ENCODE measurements at places on chromosomes 1 and 21. TPM values are rescaled to one million over a fixed set of nuclear protein-coding genes. Genes with fewer than 3 reads are reported as not detected.

DNA sequence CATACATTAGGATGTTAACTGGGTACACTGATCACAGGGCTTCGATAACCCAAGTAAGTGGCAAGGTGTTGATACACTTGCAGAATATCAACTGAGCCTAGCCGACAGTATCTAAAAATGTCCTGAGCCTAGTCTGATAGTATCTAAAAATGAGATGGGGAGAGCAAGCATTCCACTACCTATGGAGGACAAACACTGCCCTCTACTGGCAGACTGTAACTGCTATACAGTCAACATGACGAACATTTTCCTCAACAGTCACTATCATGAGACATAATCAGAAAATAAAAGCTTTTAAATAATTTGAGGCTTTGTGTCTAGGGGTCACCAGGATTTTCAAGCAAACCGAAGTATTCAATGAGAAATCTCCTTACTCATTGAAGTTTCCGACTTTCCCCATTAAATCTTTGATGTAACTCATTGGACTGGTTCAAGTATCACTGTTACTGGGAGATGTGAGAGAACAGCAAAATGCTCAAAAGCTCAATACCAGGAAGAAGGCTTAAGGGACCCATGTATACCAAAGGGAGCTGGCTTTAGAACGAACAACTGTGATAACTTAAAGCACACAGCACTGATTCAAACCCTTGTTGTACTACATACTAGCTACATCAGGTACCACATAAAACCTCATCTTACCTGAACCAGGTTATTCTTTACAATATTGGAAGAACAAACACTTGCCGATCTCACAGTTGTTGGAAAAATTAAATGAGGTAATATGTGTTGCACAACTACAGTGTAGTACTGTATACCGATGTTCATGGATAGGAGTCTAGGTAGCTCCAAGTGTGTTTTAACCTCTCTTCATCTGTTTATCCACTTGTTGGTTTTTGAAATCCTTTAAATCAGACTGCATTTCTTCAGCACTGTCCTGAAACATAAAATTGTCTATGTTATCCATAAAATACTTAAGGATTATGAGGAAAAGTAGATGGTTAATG is 31.1 kb upstream of the SLC45A3 start:
- peak; percentile 60 for DNase-seq

DNA sequence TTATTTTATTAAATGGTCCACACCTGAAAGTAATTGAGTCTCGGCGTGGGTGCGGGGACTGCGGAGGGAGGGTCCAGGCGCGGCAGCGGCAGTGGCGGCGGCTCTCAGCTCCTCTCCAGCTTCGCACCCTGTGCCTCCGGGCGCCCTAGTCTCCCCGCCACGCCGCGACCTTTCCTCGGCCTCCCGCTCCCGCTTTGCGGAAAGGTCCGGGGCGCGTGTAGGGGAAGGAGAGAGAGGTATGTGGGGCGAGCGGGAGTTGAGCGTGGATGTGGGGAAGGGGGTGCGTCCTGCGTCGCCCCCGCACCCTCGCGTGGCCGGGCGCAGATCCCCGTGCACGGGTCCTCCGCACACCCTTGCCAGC is 13.4 kb upstream of the ALX3 start:
- DNase-seq: no peak

- DNase-seq: peak; percentile 71
These were observed 2.0 kb downstream of the FCER1G start for GRCh38 chr1:161216945-161217712.

Gene KCNK1
- total RNA-seq: 0.12 TPM

GRCh38 chr1:34460193-34460592 is 283.5 kb downstream of the C1orf94 start:
- DNase-seq: peak; percentile 21
